ENCODE measurements at places on chromosomes 16 and 17. TPM values are rescaled to one million over a fixed set of nuclear protein-coding genes. Genes with fewer than 3 reads are reported as not detected.

- H3K4me1 ChIP-seq = peaks cover 12% of the 10 kb centered on the region
- no peak overlapping the region for H3K27ac ChIP-seq
- peaks cover 32% of the 10 kb centered on the region for H3K27me3 ChIP-seq
- no peaks in the 10 kb centered on the region for H3K36me3 ChIP-seq
These were observed 12.3 kb downstream of the KRT9 start for GRCh38 chr17:41559548-41559947.

SDR42E2 gene
- total RNA-seq = not detected

- H3K4me3 ChIP-seq = no peak overlapping the region
- no peaks in the 10 kb centered on the region for H3K27me3 ChIP-seq
- H3K4me1 ChIP-seq = no peaks in the 10 kb centered on the region
- no peaks in the 10 kb centered on the region for H3K36me3 ChIP-seq
- H3K27ac ChIP-seq = no peak overlapping the region
- no peak for DNase-seq
These were observed 22.7 kb upstream of the SRCIN1 start for GRCh38 chr17:38628441-38628840.

- no peak overlapping the region for H3K4me3 ChIP-seq
- H3K4me1 ChIP-seq = peaks cover 11% of the 10 kb centered on the region
- peaks cover 12% of the 10 kb centered on the region for H3K27me3 ChIP-seq
- no peak overlapping the region for H3K27ac ChIP-seq
These were observed 20.8 kb upstream of the PLLP start for GRCh38 chr16:57305159-57305811.

GRCh38 chr17:17752821-17753321 is 71.6 kb downstream of the RAI1 start:
- peak overlapping the region; percentile 84 for H3K27ac ChIP-seq
- DNase-seq = peak; percentile 86
- peak overlapping the region; percentile 74 for H3K4me3 ChIP-seq
- H3K27me3 ChIP-seq = no peaks in the 10 kb centered on the region

DNA sequence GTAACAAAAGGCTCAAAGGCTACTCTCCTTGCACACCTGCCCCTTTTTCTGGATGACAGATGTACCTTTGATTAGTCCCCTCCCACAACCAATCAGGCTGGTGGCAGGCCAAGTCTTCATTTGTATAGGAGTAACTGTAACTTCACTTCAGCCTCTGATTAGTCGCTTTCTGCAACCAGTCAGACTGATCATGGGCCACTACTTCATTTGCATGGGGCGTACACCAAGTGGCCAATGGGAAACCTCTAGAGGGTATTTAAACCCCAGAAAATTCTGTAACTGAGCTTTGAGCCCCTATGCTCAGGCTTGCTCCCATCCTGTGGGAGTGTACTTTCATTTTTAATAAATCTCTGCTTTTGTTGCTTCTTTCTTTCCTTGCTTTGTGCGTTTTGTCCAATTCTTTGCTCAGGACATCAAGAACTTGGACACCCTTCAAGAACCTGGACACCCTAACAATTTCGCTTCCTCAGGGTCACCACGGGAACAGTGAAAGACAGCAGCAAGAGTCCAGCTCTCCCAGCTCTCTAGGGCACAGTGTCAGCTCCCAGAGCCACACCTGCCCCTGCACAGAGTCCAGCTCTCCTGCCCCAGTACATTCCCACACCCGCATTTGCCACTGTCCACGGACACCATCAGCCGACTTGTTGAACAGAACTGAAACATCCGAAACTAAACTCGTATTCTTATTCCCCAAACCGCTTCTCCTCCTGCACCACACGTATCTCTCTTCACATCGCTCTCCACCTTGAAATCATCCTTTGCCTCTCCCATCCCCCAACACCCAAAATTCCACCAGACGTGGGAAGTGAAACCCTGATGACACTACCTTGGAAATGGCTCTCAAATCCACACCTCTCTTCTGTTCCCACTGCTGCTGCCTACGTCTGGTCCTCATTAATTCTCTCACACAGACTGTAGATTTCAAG is 53.4 kb downstream of the ABCC12 start:
- H3K27ac ChIP-seq = no peak overlapping the region
- no peaks in the 10 kb centered on the region for H3K27me3 ChIP-seq
- no peak overlapping the region for H3K4me3 ChIP-seq
- H3K36me3 ChIP-seq = no peaks in the 10 kb centered on the region

DNAH9 gene
- total RNA-seq = not detected

- DNase-seq = no peak
- peaks cover 17% of the 10 kb centered on the region for H3K4me1 ChIP-seq
- H3K36me3 ChIP-seq = peaks cover 18% of the 10 kb centered on the region
- no peaks in the 10 kb centered on the region for H3K27me3 ChIP-seq
These were observed 127.6 kb downstream of the ABCC6 start for GRCh38 chr16:16095646-16096045.

CFAP97D1 gene
- not detected for total RNA-seq

USH1G gene
- total RNA-seq = not detected

RFWD3 gene
- 18.8 TPM for total RNA-seq

GRCh38 chr17:81422776-81423697 is 27.8 kb downstream of the BAHCC1 start:
- peak; percentile 99 for DNase-seq
- peaks cover 52% of the 10 kb centered on the region for H3K4me1 ChIP-seq
- peak overlapping the region; percentile 59 for H3K4me3 ChIP-seq
- no peaks in the 10 kb centered on the region for H3K36me3 ChIP-seq

GRCh38 chr17:55883149-55883548 is 132.3 kb downstream of the PCTP start:
- no peak for DNase-seq
- no peaks in the 10 kb centered on the region for H3K27me3 ChIP-seq
- no peaks in the 10 kb centered on the region for H3K36me3 ChIP-seq
- H3K4me1 ChIP-seq = no peaks in the 10 kb centered on the region

SPNS1 gene
- 51.9 TPM for total RNA-seq

- H3K36me3 ChIP-seq = no peaks in the 10 kb centered on the region
- no peaks in the 10 kb centered on the region for H3K4me1 ChIP-seq
- no peak overlapping the region for H3K27ac ChIP-seq
- no peak overlapping the region for H3K4me3 ChIP-seq
- DNase-seq = no peak
These were observed 2.3 kb downstream of the CCL17 start for GRCh38 chr16:57406881-57407280.

- H3K27ac ChIP-seq = peak overlapping the region; percentile 88
- DNase-seq = peak; percentile 99
- H3K27me3 ChIP-seq = no peaks in the 10 kb centered on the region
- peak overlapping the region; percentile 35 for H3K4me3 ChIP-seq
- peaks cover 16% of the 10 kb centered on the region for H3K4me1 ChIP-seq
These were observed 3.8 kb upstream of the NPB start for GRCh38 chr17:81898029-81898866.

- no peak overlapping the region for H3K4me3 ChIP-seq
- peaks cover 6% of the 10 kb centered on the region for H3K4me1 ChIP-seq
- no peak overlapping the region for H3K27ac ChIP-seq
- H3K36me3 ChIP-seq = no peaks in the 10 kb centered on the region
- no peak for DNase-seq
- peaks cover 21% of the 10 kb centered on the region for H3K27me3 ChIP-seq
These were observed 6.3 kb upstream of the MMP28 start for GRCh38 chr17:35801583-35802224.

AMFR gene
- total RNA-seq = 279 TPM

DNA sequence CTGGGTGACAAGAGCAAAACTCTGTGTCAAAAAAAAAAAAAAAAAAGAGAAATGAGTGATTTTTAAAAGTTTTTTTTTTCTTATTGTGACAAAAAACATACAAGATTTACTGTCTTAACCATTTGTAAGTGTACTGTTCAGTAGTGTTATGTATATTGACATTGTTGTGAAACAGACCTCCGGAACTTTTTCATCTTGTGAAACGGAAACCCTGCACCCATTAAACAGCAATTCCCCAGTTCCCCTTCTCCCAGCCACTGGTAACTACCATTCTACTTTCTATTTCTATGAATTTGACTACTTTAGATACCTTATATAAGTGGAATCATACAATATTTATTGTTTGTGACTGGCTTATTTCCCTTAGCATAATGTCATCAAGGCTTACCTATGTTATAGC is 18.7 kb downstream of the DUS2 start:
- no peak for DNase-seq
- H3K27ac ChIP-seq = no peak overlapping the region
- H3K36me3 ChIP-seq = peaks cover 3% of the 10 kb centered on the region
- no peak overlapping the region for H3K4me3 ChIP-seq
- no peaks in the 10 kb centered on the region for H3K4me1 ChIP-seq

DNA sequence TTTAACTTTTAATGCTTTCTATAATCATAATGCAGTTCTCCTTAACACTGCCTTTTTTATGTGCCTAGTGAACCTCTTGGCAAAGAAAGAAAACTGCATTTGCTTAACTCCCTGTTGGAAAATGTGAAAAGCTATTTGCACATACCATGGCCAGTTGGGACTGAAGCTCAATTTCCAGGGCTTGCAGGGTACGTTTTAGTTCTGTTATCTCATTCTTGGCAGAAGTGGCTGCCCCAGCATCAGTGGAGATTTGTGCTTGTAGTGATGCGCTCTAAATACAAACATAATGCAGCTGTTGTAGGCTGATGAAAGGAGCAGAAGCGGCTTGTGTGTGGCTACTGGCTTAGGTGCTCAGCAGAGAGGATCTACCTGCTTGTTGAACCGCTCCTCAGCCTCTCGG is 3.7 kb downstream of the KRT24 start:
- no peaks in the 10 kb centered on the region for H3K4me1 ChIP-seq
- no peak overlapping the region for H3K27ac ChIP-seq
- no peaks in the 10 kb centered on the region for H3K36me3 ChIP-seq
- DNase-seq = peak; percentile 19

DNA sequence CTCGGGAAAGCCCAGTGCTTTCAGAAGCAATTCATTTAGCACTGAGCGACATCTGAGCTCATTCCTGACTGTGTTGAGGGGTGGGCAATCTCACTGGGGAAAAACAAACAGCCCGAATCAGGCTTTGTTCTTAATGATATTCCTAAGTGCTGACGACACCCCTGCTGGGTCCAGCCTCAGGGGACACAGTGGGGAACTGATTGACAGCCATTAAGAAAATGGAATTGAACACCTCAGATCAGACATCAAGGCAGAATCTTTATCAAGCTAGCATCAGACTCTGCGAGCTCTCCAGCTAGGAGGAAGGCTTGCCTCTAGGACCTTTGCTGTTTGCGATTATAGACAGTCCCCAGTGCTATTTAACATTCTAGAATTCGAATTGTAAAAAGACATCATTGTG is 22.5 kb upstream of the LYRM9 start:
- no peaks in the 10 kb centered on the region for H3K36me3 ChIP-seq
- DNase-seq = no peak
- peaks cover 7% of the 10 kb centered on the region for H3K27me3 ChIP-seq

CD2BP2 gene
- 30.9 TPM for total RNA-seq

RGS9 gene
- total RNA-seq = 0.36 TPM

NPIPB9 gene
- total RNA-seq = 2.7 TPM

HSD11B2 gene
- not detected for total RNA-seq

PKMYT1 gene
- 1.4 TPM for total RNA-seq

SOST gene
- total RNA-seq = not detected

DNA sequence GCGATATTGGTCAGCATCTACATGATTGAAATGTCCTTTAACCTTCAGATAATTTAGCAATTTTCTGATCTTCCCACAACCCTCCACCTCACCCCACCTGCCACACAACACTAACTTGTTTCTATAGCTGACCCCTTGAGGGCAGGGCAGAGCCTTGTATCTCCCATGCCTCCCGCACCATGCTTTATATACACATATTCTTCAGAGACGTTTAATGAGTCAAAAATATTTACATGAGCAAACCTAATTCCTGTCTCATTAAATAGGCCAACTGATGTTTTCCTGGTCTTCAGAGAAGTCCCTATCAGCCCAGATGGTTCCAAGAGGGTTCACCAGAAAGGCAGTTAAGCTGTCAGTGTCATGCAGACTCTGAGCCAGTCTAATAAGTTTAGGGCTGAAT is 6.6 kb upstream of the DHRS7C start:
- no peaks in the 10 kb centered on the region for H3K4me1 ChIP-seq

DNA sequence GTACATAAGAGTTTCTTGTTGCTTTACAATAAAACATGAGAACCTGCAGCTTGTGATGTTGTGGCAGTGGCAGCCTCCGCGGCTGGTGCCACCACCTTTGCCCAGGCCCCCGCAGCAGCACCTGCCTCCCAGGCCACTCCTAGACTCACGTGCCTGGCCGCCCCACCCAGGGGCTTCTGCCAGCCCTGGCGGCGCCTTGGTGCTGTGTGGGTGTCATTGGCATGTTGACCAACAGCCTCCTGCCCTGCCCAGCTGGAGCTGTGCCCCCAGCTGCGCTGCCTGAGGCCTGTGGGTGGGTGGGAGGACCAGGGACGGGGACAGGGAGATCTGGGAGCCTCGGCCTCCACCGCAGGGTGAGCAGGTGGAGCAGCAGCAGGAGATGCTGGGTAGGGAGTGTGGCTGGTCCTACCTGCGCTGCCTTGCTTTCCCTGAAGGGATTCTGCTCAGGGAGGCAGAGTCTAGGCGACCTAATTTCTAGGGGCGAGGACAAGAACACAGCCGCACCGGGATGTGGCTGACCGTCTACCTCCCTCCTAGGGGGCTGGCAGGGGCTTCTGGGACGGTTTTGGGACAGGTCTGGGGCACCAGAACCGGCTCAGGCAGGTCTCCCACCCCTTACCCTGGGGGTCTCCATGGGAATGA is 428 bp upstream of the DNASE1L2 start:
- peaks cover 23% of the 10 kb centered on the region for H3K36me3 ChIP-seq
- no peak overlapping the region for H3K27ac ChIP-seq
- peaks cover 6% of the 10 kb centered on the region for H3K4me1 ChIP-seq
- H3K27me3 ChIP-seq = peaks cover 13% of the 10 kb centered on the region
- H3K4me3 ChIP-seq = no peak overlapping the region

ZACN gene
- not detected for total RNA-seq

KCNJ18 gene
- total RNA-seq = not detected

- H3K36me3 ChIP-seq = no peaks in the 10 kb centered on the region
- no peaks in the 10 kb centered on the region for H3K27me3 ChIP-seq
- H3K27ac ChIP-seq = no peak overlapping the region
- no peak for DNase-seq
- no peak overlapping the region for H3K4me3 ChIP-seq
These were observed 339.5 kb downstream of the HS3ST4 start for GRCh38 chr16:26031286-26031685.

GRCh38 chr17:1158879-1159278 is 20.9 kb downstream of the ABR start:
- H3K36me3 ChIP-seq = no peaks in the 10 kb centered on the region
- no peaks in the 10 kb centered on the region for H3K27me3 ChIP-seq
- H3K4me3 ChIP-seq = no peak overlapping the region

- H3K4me3 ChIP-seq = no peak overlapping the region
- no peak for DNase-seq
- no peaks in the 10 kb centered on the region for H3K4me1 ChIP-seq
- no peak overlapping the region for H3K27ac ChIP-seq
- no peaks in the 10 kb centered on the region for H3K36me3 ChIP-seq
These were observed 322.1 kb downstream of the MAP2K4 start for GRCh38 chr17:12342609-12343435.

CCL4 gene
- 0.36 TPM for total RNA-seq

ABCC12 gene
- not detected for total RNA-seq

Data from osteoblast (primary cell).